ENCODE measurements at places on chromosomes 6 and 20. TPM values are rescaled to one million over a fixed set of nuclear protein-coding genes. Genes with fewer than 3 reads are reported as not detected.

DNA sequence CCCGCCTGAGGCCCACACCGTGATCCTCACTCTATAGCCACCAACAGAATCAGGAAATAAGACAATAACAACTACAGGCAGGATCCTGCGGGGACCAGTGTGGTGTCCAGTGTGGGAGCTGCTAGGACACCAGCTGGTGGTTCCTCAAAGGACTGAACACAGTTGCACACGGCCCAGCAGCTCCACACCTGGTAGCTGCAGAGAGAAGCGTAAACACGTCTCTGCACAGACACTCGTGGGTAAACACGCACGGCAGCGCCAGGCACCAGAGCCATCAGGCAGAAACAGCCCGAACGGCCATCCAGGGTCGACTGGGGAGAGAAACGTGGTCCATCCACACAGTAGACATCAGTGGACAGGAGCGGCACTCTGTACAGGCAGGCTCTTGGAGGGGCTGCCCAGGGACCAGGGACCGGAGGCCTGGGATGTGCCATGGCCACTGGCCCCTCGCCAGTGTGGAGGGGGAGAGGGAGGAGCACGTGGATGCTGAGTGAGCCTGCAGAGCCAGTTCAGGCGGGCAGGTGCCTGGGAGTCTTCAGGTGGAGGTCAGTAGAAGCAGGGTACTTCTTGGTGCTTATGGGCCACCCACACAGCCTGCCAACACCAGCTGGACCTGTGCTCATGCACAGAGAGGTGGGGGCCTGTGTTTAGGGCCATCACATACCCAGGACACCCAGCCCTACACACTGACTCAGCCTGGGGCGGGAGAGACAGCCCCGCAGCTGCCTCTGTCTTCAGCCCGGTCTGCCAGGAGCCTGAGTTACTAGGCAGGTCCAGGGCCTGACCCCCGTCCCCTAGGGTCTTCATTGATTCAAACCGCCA is 7.4 kb upstream of the LAMA5 start:
- no peak for DNase-seq

DNA sequence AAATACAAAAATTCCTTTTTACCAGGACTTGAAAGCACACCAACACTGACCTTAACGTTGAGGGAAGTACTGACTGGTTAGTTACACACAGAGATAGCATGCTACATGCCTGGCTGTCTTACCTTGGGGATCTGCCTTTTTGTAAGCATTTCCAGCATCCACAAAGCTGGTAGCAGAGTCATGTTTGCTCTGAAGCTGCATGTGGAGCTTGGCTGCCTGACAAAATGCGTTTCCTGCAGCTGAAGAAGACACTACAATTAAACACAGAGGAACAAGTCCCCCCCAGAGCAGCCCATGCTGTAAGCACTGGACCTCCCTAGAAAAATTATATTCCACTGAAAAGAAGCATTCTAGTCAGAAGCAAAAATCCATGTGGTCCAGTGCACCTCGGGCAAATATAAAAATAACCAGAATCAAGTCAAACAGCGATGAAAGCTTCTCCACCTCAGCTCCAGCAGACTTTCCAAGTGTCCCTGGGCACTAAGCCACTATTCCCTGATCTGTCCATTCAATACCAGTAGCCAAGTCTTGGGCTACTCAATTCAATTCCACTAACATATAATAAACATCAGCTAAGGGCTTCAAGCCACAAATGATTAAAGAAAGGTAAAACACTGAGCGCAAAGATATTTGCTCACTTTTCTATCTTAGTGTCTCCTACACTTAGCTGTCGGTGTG is 24.2 kb downstream of the NAPB start:
- no peak for DNase-seq

DNA sequence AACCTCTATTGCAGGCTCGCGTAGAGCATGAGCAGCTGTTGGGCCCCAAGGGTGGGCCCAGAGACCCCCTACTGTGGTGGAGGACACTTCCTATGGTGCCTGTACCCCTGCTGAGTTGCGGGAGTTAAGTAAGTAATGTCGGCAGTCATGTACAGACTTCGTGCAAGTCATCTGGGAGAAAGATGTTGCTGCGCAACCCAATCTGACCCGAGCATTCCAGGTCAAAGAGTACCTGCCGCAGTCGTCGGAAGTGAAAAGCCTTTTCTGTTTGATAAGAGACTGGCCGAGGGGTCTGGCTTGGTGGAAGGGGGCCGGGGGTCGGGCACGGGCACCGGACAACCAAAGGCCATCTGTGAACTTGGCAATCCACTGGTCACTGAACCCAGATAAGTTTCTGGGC is 44.3 kb downstream of the OR2B6 start:
- no peak for DNase-seq

DNA sequence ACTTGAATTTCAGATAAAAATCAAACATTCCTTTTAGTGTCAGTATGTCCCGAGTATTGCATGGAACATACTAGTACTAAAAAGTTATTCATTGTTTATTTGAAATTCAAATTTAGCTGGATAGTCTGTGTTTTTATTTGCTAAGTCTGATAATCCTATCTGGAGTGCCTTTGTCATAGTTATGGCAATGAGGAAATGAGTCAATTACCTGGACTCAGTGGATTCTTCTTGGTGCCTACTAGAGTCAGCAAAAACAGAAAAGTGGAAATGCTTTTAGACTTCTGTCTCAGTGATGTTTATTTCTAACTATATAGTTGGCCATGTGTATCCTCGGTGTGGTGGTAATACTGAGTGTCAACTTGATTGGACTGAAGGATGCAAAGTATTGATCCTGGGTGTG is 121.3 kb upstream of the EEF1E1 start:
- no peak for DNase-seq

GRCh38 chr6:130009146-130009545 is 9.2 kb upstream of the L3MBTL3 start:
- no peak for DNase-seq

- DNase-seq, result no peak
Measured at GRCh38 chr6:12148317-12148801, 136.2 kb downstream of the HIVEP1 start.

- no peak for DNase-seq
Measured at GRCh38 chr6:137541534-137542063, 47.4 kb upstream of the OLIG3 start.

The WFDC10B gene
- not detected for total RNA-seq

DNA sequence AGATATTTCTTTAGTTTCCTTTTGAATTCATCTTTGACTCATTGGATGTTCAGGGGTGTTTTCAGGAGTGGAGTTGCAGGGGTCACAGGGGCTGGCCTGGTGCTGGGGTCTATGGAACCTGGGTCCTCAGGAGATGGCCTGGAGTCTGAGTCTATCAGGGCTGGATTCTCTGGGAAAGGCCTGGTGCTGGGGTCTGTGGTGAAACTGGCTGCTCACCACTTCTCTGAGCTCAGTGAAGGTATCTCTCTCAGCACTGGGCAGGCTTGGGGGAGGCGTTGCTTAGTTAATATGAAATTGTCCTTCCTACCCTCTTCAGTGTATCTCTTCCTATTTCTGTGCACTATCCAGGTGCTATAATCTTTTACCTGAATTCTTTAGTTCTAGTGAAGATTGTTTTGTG is 83.1 kb upstream of the SLC24A3 start:
- DNase-seq, result no peak
